Lung (tissue), 17 donors: ENCODE measurements at places on chromosomes 16 and 17.

DNA sequence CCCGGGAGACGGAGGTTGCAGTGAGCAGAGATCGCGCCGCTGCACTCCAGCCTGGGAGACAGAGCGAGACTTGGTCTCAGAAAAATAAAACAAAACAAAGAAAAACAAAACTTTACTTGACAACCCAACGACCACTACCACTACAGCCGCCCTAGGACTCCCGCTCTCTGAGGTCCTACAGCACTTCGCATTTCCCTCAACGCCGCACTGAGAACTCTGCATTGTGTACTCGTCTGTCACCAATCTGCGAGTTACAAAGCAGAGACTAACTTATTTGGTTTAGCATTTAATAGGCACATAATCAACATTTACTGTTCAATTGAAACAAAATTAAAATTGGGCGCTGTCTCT, 479 bp upstream of the ZNF207 start:
- peak; percentile 44 for DNase-seq

GRCh38 chr17:18974407-18975149, 22.6 kb downstream of the SLC5A10 start:
- no peak for DNase-seq

DNA sequence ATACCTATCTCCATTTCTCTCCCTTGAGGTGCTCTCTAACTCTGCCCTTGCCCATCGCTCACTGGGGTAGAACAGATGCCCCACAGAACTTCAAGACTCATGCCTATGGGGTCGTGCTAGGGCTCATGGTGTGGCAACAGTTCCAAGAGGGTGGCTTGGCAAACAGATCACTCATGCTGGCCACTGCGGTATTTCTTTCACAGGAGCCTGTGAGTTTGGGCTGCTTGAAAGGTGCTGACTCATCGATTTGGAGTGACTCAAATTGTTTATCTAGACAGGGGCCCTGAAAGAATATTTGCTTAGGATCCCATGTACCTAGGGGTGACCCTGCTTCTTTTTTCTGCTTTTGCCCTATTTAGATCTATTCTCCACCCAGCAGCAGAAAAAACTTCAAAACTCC, 69.9 kb downstream of the IRX5 start:
- DNase-seq = no peak

DNA sequence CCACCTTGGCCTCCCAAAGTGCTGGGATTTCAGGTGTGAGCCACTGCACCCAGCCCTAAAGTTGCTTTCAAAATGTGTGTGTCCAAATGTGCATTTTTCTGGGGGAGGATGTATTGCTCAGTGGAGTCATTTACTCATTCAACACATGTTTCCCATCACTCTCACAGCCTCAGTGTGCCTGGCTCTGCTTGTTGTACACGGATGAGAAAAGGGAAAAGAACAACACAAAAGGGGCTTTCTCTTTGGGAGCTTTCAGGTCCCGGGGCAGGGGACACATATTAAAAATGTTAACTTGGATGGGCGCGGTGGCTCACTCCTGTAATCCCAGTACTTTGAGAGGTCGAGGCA, 1.7 kb upstream of the PPL start:
- no peak for DNase-seq

GRCh38 chr17:17363638-17364337, 60.6 kb downstream of the NT5M start:
- DNase-seq = no peak

DNA sequence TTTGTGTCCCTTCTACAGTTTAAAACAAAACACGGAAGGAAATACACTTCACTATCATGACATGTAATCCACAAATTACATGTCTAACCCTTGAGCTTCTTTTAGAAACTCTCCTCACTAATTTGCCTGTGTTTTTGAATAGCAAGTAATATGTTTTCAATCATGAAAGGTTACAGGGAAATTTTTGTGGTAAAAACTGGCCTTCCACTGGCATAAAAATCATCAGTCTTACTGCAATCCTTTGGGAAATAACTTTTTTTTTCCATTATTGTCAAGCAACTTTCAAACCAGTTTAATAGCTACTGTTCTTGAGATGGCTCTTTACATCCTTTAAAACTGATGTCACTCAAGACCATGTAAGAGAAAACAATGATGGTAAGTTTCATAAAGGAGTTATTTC, 27.0 kb downstream of the MYO1D start:
- DNase-seq = no peak

DNA sequence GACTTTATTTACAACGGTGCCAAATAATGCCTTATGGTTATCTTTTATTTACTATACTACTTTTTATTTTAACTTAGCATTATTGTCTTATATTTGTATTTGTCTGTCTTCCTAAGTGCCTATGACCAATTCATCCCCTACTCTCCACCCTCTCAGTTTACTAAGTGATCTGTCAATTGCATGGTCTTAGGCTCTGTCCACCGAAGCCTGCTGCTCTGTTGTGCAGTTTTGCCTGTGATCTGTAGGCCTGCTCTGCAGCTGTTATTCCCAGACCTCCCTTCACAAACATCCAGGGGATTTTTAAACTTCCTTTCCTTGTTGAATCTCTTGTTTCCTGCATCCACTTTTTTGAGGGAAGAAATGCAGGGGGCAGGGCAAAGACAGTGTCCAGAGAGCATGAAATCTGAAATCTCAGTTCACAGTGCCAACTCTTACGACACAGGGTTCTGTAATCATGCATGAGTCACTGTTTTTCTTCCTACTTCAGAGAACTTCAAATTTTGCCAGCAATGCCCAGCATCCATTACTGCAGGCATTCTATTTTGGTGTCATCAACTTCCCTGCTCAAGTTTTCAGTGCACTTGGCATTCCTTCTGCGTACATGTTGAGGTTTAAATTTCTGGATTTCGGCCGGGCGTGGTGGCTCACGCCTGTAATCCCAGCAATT, 11.4 kb downstream of the SLFN5 start:
- DNase-seq = peak; percentile 89

GRCh38 chr17:859824-860195, 77.7 kb downstream of the MRM3 start:
- no peak for DNase-seq

GRCh38 chr16:55001931-55002330, 71.3 kb downstream of the IRX5 start:
- DNase-seq = no peak

DNA sequence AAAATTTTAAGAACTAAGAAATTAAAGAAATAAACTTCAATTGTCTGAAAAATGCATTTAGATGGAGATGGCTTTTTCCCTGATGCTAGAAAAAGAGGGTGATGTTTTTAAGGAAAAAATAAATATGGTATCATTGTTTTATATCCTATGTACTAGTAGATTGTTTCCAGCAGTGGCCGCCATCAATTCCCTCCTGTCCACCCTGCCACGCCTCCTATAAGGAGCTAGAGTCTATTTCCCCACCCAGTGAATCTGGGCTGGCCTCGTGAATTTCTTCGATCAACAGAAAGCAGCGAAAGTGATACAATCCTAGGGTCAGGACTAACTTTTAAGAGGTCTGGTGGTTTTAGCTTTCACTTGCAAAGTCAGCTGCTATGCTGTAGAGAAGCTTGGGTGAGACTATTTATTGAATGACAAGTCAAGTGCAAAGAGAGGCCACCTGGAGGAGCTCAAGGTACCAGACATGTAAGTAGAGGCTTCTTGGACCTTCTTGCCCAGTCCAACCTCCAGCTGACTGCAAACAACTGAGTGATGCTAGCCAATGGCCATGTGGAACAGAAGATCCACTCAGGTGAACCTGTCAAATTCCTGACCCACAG, 80.9 kb upstream of the MTMR4 start:
- no peak for DNase-seq

DNA sequence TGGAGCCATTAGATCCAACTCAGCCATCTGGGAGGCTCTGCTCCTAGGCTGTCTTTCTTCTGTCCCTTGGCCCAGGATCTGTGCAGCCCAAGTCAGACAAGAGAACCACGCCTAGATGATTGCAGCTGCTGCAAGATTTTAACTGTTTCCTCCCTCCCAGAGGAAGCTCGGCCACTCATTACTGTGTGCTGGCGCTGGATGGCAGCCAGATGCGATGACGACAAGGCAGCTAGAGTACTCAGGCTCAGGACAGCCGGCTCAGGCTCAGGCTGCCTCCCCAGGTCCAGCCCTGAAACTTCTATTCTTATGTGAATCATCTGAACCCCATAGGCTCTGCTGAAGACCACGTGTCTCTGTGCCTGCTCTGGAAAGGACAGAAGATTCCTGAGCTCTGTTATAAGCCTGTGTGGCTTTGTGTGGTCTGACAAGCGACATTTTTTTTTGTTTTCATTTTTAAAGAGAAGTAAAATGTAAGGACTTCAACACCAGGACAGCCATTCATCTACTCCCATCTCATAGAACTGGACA, 32.1 kb upstream of the FBXW10B start:
- peak; percentile 99 for DNase-seq

DNA sequence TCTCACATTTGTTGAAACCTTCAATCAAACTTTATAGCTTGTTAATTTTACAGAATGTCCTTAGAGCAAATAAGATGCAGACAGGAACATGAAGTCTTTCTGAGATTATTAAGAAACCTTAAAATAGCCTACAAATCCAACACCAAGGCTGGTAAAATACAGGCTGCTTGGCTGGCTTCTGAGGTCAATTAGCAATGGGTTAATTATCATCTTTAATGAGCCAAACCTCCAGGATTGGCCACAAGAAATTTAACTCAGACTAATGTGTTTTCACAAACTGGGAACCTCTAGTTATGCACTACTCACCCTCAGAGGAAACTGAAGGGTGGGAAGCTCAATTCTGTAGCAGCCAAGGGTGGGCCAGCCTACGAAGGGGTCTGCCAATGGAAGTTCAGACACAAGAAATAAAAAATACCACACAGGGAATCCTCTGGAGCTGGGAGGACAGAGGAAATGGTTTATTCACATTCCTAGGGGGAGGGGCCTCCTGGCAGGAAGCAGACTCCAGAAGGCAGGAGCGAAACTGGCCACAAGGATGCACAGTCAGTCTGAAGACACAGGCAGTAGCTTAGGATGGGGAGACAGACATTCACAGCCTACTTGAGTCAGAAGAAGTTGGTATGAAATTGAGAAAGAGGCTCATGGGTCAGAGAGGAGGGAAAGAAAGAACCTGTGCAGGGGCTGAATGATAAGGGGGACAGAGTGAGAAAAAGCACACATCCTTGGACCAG, 36.1 kb downstream of the HIC1 start:
- DNase-seq = peak; percentile 94

DNA sequence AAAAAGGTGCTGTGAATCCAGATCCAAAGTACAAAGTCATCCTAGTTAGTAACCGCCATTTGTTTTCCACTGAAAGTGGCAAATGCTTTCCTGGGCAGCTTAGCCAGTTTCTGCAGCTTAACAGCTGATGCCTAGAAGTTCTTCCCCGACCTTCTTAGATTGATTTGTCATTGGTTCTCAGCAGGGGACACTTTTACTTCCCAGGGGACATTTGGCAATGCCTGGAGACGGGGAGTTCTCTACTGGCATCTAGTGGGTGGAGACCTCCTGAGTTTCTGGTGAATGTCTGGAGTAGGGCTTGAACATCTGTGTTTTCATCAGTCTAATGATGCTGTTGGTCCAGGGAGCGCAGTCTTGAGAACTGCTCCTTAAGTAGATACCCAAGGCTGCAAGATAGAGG, 7.6 kb downstream of the DNAJA3 start:
- no peak for DNase-seq

GRCh38 chr16:85018529-85019236, 7.3 kb upstream of the ZDHHC7 start:
- peak; percentile 34 for DNase-seq

DNA sequence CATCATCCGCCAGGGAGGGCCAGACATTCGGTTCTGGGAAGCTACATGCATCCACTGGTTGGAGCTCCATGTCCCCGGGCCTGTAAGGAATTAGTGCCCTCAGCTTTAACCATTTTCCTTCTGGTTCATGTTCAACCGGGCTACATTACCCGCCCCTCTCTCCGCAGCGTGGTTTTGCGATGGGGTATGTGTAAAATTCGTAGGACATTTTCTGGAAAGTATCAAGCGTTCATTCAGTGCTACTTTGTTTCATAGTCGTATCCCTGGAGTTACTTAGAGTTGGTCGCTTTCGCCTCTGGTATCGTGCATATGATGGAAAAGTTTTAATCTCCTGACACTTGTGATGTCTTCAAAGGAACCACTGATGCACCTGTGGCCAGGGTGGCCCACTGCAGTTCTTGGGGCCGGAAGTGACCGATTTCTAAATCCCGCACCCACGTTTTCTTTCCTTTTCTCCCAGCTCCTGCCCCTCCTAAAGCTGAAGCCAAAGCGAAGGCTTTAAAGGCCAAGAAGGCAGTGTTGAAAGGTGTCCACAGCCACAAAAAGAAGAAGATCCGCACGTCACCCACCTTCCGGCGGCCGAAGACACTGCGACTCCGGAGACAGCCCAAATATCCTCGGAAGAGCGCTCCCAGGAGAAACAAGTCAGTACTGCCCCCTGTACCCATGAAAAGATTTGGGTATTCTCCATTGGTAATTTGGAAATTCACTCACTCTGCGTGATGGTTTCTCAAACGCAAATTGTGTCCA, 637 bp downstream of the RPL23A start:
- no peak for DNase-seq

DNA sequence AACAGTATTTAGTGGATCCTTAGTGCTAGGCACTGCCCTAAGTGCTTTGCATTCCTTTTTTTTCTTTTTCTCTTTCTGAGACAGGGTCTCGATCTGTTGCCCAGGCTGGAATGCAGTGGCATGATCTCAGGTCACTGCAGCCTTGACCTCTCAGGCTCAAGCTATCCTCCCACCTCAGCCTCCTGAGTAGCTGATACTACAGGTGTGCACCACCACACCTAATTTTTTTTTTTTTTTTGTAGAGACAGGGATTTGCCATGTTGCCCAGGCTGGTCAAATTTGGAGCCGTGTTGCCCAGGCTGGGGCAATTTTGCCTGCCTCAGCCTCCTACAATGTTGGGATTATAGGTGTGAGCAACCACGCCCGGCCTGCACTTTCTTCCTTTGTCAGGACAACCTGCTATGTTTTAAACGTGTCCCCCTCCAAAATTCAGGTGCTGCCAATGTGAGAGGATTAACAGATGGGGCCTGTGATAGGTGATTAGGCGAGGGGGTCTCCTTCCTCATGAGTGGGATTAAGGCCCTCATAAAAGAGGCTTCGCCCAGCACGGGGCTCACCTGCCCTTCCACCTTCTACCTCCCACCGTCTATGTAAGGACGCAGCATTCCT, 5.4 kb downstream of the NQO1 start:
- no peak for DNase-seq

GRCh38 chr17:43676471-43676870, 14.7 kb upstream of the MEOX1 start:
- DNase-seq = no peak

GRCh38 chr16:70701036-70701435, 15.2 kb upstream of the MTSS2 start:
- no peak for DNase-seq

DNA sequence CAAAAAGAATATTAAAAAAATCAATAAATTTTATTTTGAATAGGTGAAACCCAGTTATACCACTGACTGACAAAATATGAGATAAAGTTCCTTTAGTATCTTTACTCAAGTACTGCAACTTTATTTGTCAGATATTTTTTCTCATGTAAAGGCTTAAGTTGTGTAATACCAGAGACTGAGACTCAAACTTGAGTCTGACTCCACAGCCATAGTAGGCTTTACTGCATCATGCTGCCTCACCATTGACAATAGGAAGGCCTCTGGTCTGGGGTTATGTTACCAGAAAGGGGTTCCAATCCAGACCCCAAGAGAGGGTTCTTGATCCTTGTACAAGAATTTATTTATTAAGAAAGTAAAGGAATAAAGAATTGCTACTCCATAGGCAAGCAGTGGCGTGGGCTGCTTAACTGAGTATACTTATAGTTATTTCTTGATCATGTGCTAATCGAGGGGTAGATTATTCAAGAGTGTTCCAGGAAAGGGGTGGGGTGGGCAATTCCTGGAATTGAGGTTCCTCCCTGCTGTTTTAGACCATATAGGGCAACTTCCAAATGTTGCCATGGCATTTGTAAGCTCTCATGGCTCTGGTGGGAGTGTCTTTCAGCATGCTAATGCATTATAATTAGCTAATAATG, 187.4 kb upstream of the WSB1 start:
- DNase-seq = no peak
